ENCODE measurements at places on chromosomes 3 and 15.

DNA sequence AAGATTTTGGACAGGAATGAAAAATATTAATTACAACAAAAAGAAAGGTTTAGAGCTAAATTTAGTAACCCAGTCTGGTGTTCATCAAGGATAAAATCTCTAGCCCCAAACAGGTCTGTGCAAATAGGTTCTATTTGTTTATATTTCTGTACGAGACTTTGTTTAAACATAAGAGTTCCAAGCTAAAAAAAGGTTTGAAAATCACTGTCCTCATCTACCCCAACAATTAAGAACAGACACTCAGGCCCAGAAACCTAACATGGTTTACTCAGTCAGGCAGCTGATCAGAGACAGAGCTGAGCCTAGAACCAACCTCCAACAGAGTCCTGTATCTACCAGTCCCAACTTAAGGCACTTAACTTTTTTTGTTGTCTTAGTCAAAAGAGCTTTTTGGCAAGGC is 49.3 kb downstream of the SNX4 start:
- DNase-seq = no peak

- no peak for DNase-seq
These were observed 5.9 kb downstream of the GPX1 start for GRCh38 chr3:49352281-49352680.

DNA sequence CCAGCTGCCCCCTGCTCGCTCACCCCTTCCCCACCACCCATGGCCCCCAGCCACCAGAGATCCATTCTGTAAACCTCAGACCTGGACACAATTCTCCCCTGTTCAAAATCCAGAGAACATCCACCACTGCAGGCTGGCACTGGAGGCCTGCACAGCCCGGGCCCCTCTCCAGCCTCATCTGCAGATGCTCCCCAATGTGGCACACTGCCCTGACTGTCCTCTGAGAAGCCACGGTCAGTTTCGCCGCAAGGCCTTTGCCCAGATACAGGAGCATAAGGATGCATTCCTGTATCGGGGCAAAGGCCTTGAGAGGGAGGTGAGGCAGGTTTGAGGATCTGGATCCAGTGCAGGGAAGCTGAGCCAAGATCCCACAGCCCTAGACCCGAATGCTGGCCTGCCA is 175.4 kb upstream of the LINGO1 start:
- DNase-seq = no peak

DNA sequence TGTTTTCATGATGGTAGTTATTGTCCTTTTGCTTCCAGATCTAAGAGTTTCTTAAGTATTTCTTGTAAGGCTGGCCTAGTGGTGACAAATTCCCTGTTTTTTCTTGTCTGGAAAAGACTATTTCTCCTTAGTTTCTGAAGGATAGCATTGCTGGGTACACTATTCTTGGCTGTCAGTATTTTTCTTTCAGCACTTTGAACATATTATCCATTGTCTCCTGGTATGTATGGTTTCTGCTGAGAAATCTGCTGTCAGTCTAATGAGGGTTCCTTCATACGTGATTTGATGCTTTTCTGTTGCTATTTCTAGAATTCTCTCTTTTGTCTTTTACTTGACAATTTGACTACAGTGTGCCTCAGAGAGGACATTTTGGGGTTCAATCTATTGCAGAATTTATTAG is 134.3 kb downstream of the CGGBP1 start:
- DNase-seq = no peak

All from glomerular endothelial cell (primary cell).